ENCODE measurements at places on chromosomes 5 and 9.

GRCh38 chr9:72255569-72255968 lies 106.3 kb downstream of the GDA start:
- no peak for DNase-seq

DNA sequence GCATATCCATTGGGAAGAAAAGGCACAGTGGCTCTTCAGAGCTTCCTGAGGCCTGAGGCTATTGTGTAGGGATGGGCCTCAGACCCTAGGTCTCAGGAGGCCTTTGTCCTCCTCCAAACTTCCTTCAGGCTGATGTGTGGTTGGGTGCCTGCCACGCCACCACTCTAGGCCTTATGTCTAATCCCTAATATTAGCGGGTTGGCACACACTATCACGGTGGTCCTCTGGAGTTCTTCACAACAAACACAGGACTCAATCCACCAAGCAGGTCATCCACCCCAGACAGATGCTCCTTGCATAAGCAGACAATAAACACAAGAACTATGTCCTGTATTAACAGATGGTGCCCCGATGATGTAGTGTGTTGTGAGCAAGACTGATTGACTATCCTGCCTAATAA lies 31.0 kb upstream of the FSTL4 start:
- no peak for DNase-seq

DNA sequence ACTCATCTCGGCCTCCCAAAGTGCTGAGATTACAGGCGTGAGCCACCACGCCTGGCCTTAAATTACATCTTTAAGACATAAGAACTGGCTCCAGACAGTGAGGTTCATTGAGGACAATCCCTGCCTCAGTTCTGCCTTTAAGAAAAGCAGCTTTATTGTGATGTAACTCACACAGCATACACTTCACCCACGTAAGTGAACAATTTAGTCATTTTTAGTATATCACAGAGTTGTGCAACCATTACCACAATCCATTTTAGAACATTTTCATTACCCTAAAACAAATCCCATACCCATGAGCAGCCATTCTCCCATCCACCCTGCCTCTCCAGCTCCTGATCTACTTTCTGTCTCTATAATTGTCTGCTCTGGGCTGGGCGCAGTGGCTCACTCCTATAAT lies 24.0 kb upstream of the LTC4S start:
- DNase-seq, result no peak

- no peak for DNase-seq
Observed at GRCh38 chr5:93580927-93581445, at the start of gene NR2F1-AS1. Gene NR2F1-AS1, minus strand, starts transcription at chr5:93581219.

DNA sequence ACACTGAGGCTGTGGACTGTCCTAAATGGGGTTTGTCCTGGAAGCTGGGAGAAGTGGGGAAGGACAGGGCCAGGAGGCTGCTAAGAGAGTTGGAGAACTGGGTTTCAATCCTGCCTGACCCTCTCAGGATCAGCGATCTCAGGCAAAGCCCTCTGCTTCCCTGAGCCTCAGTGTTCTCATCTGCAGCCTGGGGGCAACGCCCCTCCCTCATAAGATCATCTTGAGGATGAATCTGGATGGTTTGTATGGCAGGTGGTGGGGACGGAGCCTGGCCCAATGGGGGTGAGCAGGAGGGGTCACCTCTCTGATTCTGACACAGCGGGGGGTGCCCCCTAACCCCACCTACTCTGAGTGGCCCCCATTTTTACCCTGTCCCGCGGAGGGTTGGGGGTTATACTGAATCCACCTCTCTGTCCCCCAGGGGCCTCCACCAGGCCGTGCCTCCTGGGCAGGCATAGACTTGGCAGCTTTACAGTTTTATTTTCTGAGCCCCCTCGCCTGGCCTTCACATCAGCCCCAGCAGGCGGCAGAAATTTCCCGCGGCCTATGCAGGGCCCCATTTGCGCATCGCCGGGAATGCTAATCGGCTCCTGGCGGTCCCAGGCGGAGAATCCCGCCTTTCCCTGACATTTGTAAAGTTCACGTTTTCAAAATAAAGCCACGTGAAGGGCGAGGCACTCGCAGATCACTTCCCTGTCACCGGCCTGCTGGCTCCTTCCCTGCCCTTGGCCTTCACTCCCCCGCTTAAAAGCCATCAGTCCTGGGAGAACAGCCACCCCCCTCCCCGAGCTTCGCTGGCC lies 17.8 kb upstream of the LAMC3 start:
- no peak for DNase-seq

DNA sequence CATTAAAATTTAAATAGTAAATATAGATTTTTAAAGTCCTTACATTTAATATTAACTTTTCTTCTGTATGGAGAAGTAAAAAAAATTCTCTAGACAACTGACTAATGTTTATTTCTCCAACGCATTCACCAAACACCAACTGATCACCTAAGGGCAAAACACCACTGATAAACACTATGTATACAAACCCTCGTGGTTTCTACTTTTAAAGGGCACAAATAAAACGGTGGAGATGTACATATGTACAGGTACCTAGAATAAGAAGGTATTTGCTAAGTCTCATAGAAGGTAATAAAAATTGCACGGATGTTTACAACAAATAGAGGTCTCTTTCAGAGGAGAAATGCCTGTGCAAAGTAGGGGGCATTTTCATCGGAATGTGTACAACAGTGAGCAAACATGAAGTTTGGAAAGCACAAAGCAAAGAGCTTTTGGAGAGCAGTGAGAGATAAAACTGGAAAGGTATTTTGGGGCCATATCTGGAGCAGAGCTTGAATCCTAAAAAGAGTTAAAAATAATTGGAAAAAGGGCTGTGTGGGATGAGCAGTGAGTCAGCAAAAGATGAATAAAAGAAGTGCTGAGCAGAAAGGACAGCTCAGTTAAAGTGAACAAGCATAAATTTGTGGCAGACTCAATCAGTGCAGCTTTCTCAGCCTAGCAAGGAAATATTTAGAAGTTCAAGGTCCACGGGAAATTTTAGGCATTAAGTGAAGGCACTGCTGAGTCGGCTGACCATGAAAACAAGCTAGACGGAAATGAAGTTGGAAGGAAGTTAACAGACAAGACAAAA lies 160.0 kb downstream of the TMEM161B start:
- DNase-seq, result peak; percentile 17

DNA sequence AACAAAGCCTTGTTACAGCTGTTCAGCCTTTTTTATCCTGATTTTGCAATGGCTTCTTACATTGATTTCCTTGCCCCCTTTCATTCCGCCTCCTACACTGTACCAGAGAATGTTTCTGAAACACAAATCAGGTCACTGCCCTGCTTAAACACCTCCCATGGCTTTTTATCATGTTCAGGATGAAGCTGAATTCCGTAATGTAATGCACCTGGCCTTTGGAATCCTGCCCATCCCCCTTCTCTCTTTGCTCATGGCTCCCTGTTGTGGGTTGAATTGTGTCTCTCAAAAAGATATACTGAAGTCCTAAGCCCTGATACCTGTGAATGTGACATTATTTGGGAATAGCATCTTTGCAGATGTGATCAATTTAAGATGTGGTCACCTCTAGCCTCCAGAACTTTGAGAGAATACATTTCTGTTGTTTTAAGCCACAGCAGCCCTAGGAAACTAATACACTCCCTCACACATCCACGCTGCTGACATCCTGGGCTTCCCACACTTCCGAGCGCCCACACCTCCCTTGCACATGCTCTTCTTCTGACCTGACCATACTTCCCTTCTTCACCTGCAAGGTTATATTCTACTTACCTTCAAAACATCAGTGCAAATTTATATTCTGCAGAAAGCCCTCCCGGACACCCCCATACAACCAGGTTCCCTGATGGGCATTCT lies 101.2 kb downstream of the DNAH5 start:
- DNase-seq, result no peak

DNA sequence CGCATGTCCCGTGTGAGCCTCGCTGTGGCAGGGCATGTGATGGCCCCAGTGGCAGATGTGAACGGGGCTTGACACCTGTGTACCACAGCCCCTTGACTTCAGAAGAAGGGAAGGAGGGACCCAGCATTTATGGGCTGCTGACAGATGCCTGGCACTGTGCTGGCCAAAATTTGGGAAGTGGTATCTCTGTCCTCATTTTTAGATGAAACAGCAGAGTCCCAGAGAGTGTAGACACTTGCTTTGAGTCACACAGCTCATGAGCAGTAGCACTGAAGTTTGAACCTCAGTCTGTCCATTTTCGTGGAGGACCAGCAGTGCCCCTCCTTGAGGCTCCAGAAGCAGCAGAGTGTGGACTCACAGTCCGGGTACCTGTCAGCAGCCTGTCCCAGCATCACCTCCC lies 16.5 kb downstream of the NEK6 start:
- no peak for DNase-seq

GRCh38 chr9:127185931-127186781 lies 63.7 kb upstream of the ANGPTL2 start:
- no peak for DNase-seq

GRCh38 chr9:137970098-137970497 lies 92.5 kb downstream of the CACNA1B start:
- no peak for DNase-seq

DNA sequence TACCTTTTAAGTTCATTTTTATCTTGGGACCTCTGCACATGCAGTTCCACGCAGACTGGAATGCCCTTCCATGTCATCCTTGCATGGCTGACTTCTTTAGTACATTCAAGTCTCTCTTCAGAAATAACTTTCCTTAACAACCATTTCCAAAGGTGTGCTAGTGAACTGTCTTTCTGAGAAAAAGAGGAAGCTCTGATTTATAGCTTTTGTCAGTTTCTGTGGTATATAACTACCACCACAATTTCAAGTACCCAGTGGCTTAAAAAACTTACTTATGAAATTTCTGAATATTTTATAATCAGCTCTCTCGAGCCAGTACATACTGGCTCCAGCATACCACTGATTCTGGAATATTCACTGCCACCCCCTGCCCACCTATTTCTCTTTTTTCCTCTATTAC lies 1613.8 kb downstream of the MAT2B start:
- no peak for DNase-seq

DNA sequence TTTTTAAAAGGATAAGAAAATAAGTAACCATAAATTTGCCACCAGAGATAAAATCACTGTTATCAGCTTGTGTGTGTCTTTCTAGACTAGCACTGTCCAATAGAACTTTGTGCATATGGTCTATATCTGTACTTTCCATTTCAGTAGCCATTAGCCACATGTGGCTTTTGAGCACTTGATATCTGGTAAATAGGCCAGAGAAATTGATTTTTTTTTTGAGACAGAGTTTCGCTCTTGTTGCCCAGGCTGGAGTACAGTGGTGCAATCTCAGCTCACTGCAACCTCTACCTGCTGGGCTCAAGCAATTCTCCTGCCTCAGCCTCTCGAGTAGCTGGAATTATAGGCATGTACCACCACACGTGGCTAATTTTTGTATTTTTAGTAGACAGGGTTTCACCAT lies 17.8 kb downstream of the RBM27 start:
- no peak for DNase-seq

- DNase-seq, result peak; percentile 20
Observed at GRCh38 chr9:76459694-76460635, 983 bp downstream of the GCNT1 start.

- DNase-seq, result no peak
Observed at GRCh38 chr9:96222132-96222531, 79.8 kb downstream of the HSD17B3 start.

DNA sequence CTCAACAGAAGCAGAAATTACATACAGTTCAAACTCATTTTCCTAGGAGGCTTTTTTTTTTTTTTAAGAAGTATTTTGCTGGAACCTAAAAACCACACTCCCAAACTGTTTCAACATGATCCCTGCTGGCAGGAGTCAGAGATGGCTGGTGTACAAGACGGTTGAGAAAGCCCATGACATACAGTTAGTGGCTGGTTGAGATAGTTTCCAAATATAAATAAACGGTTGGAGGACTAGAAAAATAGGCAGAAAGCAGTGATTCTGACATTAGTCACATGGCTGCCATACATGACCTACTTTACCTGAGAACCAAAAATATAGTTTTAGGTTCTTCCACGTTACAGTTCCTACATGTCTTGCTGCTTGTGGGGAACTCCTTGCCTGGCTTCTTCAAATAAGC lies 31.7 kb upstream of the BASP1 start:
- no peak for DNase-seq

- DNase-seq, result no peak
Observed at GRCh38 chr5:102283102-102283797, 12.8 kb downstream of the SLCO4C1 start.

- DNase-seq, result no peak
Observed at GRCh38 chr5:6739603-6740002, 26.4 kb downstream of the TENT4A start.

DNA sequence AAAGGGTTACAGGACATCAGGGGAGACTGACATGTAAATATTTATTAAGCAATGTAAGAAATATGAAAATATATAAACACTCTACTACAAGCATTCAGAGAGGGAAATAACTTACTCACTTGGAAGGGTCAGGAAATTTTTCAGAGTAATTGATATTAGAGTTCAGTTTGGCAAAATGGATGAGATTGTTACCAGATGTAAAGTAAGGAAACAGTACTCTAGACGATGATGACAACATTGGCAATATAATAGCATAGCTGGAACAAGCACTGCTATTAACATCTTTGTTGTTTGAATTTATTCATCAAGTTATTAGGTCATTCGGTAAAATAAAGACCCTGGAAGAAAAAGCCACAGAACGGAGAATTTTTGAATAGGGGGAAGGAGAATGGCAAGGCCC lies 49.1 kb downstream of the GNA14 start:
- DNase-seq, result no peak

DNA sequence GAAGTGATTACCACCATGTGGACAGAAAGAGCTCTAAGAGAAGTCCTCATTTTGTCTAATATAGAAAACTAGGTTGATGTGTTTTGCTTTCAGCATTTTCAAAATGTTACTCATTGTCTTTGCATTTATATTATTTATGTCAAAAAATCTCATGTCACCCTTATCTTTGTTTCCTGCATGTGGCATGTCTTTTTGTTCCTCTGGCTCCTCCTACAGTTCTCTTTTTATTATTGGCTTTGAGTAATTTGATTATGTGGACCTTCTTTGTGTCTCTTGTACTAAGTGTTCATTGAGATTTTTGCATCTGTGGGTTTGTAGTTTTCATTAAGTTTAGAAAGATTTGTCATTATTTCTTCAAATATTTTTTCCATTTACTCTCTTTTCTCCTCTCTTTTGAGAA lies 58.8 kb downstream of the GNG10 start:
- no peak for DNase-seq

- peak; percentile 48 for DNase-seq
Observed at GRCh38 chr5:125798307-125798706, 624.9 kb upstream of the GRAMD2B start.

DNA sequence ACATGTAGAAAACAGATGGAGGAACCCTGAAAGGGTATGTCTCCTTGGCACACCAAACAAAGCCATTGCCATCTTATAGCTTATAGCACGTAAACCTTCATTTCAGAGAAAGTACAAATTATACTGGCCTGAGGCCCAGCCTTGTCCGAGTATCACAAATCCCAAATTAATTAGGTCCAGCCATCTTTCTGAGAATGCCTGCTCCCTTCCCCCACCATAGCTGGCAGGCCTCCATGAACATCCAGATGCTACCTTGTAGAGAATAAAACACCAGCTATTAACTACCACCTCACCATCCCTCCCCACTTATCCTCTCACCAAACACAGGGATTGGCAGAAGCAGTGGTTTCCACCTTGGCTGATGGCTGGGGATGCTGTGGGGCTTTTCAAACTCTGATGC lies 224.0 kb downstream of the SPOCK1 start:
- no peak for DNase-seq

- no peak for DNase-seq
Observed at GRCh38 chr9:91843623-91844148, 106.3 kb downstream of the ROR2 start.
